ENCODE measurements at places on chromosomes 16 and 17.

DNA sequence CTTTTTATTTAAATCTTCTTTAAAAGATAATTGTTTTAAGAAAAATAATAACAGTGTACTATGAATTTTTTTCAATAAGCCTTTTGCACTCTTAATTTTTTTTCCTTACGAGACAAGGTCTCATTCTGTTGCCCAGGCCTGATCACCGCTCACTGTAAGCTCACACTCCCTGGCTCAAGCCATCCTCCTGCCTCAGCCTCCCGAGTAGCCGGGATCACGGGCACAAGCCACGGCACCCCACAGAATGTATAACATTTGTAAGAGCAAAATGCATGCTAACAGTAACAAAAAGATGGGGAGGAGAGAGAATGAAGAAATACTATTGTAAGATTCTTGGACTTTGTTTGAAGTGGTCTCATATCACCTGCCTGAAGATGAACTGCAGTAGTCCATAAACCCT, 126.9 kb upstream of the CHMP6 start:
- no peak for DNase-seq

DNA sequence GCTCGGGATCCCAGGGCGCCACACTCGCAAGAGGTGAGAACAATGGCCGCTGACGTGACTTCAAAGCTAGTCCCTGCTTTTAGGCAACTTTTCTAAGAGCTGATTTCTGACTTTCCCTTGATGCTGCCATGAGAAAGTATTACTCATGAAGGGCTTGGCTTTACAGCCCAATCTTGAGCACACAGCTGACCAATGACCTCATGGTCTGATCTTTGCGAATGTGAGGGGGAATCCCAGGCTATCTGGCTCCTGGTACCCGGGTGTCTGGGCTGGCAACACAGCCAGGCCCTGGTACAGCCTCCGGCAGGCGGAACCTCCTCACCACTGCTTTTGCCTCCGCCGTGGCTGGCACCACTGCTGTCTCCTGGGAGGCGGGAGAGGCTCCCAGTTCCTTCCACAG, 17.5 kb downstream of the NDUFAF8 start:
- DNase-seq, result no peak

DNA sequence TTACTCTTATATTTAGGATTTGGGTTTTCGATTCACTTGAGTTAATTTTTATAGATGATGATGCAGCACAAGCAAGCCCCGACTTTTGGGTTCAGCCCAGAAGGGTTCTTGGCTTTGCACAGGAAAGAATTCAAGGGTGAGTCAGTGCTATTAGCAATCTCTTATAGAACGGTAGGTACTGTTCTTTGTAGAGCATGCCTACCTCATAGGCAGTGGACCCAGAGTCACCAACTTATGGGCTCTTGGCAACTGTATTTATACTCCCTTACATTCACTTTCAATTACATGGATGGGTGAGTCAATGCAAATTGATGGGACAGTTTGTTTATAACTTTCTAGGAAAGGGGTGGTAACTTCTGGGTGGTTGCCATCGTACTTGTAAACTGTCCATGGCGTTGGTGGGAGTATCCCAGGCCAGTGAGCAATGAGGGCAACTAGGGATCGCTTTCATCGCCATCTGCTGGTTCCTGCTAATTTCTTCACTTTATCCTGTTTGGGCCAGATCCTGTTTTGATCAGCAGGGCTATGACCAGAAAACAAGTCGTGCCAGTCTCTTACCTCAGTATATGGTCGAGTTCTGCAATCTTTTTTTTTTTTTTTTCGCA, 362.6 kb downstream of the CNTNAP4 start:
- no peak for DNase-seq

- no peak for DNase-seq
Measured at GRCh38 chr17:79087428-79088143, 13.0 kb downstream of the ENGASE start.

GRCh38 chr17:59845595-59846393, 46.9 kb downstream of the TUBD1 start:
- DNase-seq, result no peak

DNA sequence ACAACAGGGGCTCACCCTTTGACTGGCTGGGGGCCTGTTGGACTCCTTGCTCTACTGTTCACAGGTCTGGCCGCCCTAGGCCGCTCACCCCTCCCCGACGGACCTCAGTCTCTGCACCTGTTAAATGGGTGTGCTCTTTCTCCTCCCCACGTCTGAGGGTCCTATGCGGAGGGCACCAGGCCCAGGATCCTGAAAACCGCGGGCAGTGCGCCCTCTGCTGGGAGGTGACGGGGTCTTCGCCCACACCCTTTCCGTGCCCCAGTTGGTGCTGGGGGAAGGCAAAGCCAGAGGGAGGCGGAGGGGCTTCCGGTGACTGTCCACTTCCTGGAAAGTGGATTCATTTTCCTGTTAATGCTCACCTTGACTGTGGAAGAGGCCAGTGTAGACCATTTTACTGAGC, 1010.9 kb downstream of the KCNJ18 start:
- DNase-seq, result no peak

DNA sequence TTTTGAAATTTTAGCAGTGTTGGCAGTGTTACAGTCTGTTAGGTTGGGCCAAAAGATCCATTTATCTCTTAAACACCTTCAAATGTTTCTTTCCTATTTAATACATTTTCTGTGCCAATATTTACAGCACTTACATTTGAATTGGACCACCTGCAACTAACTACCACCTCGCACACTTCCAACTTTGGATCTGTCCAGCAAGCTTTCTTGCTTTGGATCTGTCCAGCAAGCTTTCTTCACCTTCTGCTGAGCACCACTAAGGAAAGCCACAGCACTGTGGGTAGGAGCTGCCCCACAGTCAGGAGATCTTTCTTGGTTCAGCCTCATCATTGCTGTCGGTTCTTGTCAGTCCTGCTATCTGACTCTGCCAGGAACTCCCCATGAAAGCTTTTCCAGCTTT, 129.3 kb downstream of the PHKB start:
- no peak for DNase-seq

GRCh38 chr17:2040942-2041560, 771 bp upstream of the OVCA2 start:
- DNase-seq, result no peak

DNA sequence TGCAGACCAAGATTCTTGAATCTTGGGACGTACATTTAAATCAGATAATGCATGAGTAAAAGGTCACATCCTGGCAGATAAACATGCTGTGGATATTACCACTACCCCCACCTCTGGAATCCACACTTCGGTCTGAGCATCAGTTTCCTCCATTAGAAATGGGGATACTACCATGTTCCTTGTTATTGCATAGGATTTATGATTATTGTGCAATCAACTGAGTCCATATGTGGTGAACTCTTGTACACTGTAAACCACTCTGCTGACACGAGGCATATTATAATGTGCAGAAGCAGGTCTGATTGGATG, 108.7 kb downstream of the VAT1L start:
- DNase-seq, result no peak

- no peak for DNase-seq
Measured at GRCh38 chr17:48126532-48126850, 18.9 kb downstream of the SNX11 start.
